ENCODE measurements at places on chromosomes 7 and 10. TPM values are rescaled to one million over a fixed set of nuclear protein-coding genes. Genes with fewer than 3 reads are reported as not detected.

DNA sequence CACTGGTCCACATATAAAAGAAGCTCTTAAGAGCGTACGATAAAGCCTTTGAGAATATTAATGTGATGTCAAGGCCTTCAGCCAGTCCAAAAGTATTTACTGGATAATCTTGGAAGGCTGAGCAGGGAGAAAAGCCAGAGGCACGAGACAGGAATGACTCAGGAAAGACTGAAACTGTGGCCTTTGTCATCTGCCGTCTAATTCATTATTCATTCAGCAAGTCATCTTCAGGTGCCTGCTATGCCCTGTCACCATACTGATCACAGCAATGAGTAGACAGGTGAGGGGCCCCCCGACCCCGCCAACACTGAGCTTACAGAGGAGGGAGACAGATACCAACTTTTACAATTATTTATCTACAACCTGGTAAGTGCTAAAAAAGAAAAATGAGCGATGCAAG lies 78.9 kb downstream of the VOPP1 start:
- H3K4me1 ChIP-seq = no peaks in the 10 kb centered on the region
- no peak overlapping the region for H3K27ac ChIP-seq
- no peak overlapping the region for H3K4me3 ChIP-seq
- no peaks in the 10 kb centered on the region for H3K27me3 ChIP-seq
- peaks cover 75% of the 10 kb centered on the region for H3K36me3 ChIP-seq
- DNase-seq = no peak

GRCh38 chr7:71308096-71308495 lies 176.2 kb downstream of the GALNT17 start:
- H3K4me3 ChIP-seq = no peak overlapping the region
- no peak for DNase-seq
- H3K36me3 ChIP-seq = no peaks in the 10 kb centered on the region
- no peaks in the 10 kb centered on the region for H3K4me1 ChIP-seq
- H3K27ac ChIP-seq = no peak overlapping the region

ATP6V0A4 gene
- total RNA-seq = not detected

CALY gene
- total RNA-seq = not detected

DNA sequence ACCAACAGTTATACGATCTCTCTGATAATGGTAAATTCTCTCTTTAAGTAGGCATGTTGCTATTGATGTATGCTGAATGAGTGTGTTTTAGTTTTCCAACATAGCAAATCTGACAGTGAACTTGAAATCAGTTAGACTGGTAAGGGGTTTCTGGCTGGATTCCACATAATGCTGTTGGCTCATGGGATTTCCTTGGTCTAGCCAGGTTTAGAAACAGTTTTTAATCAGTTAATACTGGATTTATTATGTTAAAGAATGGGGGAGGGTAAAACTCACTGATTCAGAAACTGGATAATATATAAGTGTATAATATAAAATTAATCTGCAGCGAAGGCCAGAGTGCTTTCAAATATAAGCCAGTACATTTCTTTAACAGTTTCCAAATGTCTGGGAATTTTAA lies 55.6 kb downstream of the PCDH15 start:
- DNase-seq = no peak
- H3K4me1 ChIP-seq = no peaks in the 10 kb centered on the region
- H3K36me3 ChIP-seq = no peaks in the 10 kb centered on the region
- H3K27ac ChIP-seq = no peak overlapping the region
- H3K4me3 ChIP-seq = no peak overlapping the region

- no peak for DNase-seq
- H3K36me3 ChIP-seq = no peaks in the 10 kb centered on the region
- H3K4me3 ChIP-seq = no peak overlapping the region
- H3K4me1 ChIP-seq = no peaks in the 10 kb centered on the region
Observed at GRCh38 chr10:5831446-5831782, 18.2 kb upstream of the GDI2 start.
